ENCODE measurements at places on chromosomes 2 and 18. TPM values are rescaled to one million over a fixed set of nuclear protein-coding genes. Genes with fewer than 3 reads are reported as not detected.

Gene ACVR1C
- 0.06 TPM for total RNA-seq

Gene SERPINB10
- total RNA-seq: not detected

Gene LYG1
- total RNA-seq: 1.2 TPM

Gene FBXO48
- total RNA-seq: 0.19 TPM

Gene NEU2
- not detected for total RNA-seq

Gene OSR1
- 1.3 TPM for total RNA-seq

Gene LYPD1
- 29.2 TPM for total RNA-seq

Gene ABCG8
- not detected for total RNA-seq

Gene LANCL1
- 22.9 TPM for total RNA-seq
